ENCODE measurements at places on chromosomes 4 and X.
A peak's percentile ranks its signal among the peaks of the same experiment; 100 is the strongest.

DNA sequence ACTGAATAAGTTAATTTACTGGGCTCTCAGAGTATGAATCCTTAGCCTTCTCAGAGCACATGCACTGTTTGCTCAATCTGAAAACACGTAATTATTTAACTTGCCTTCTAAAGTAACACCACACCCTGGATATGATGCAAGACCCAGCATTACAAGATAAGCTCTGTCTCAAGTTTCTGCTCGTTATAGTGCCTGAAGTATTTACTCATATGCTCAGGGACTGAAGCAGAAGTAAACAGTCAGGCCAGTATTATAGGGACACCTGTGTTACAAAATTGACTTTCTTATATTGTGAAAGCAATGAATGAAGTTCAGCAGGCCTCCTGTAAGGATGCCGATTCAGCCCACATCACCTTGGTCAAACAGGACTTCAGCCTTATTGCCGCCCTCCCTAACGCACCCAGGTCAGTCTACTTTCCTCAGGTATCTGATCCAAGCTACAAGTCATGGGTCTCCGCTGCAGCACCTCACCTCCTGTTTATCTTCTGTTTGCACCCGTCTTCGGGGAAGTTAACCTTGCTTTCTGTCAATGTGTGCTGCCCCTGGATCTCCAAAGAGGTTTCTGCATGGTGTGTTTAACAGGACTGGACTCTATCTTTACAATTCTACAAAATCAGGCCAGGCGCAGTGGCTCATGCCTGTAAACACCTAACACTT is 42.8 kb upstream of the KLF3 start:
- no peak for DNase-seq

- DNase-seq: no peak
These were observed 119.8 kb upstream of the TEX13D start for GRCh38 chrX:124212622-124213021.

DNA sequence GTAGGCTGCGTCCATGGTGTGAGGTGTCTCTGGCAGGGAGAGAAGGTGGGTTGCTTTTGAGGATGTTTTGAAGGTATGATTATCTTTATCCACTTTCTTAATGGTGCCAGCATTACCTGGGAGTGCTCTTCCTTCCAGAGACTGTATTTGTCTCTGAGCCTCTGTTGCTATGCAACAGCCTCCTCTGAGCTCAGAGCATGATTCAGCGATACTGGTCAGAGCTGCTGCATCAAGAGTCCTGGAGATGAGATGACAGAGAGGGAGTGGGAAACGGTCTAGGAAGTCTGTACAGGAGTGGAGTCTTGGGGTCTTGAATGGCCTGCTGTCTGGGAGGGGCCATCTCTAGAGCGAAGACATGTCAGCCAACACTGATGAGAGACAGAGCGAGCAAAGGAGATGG is 104.4 kb upstream of the RAB40AL start:
- no peak for DNase-seq

- no peak for DNase-seq
These were observed 69.8 kb upstream of the LRPAP1 start for GRCh38 chr4:3601992-3602391.

DNA sequence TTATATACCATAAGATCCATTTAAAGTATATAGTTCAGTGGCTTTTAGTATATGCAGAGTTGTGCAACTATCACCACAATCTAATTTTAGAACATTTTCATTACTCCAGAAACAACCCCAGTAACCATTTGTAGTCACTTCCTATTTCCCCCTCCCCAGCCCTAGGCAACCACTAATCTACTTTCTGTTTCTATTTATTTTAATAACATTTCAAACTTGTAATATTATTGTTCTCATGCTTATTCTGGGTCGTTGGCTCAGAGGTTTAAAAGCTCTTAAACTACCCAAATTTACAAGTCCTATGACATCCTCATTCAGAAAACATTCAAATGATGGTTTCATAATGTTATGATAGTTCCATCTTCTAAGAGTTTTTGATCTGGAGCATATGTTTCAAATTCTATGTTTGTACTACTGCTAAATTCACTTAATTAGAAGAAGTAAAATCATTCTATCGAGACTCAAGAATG is 18.4 kb downstream of the XIAP start:
- no peak for DNase-seq

GRCh38 chrX:74419864-74420195 is 1.5 kb upstream of the SLC16A2 start:
- no peak for DNase-seq

- peak; percentile 52 for DNase-seq
These were observed 21.0 kb downstream of the S100G start for GRCh38 chrX:16671005-16671404.

- DNase-seq: peak; percentile 2
These were observed 162.8 kb downstream of the ARHGAP24 start for GRCh38 chr4:85637778-85638177.

DNA sequence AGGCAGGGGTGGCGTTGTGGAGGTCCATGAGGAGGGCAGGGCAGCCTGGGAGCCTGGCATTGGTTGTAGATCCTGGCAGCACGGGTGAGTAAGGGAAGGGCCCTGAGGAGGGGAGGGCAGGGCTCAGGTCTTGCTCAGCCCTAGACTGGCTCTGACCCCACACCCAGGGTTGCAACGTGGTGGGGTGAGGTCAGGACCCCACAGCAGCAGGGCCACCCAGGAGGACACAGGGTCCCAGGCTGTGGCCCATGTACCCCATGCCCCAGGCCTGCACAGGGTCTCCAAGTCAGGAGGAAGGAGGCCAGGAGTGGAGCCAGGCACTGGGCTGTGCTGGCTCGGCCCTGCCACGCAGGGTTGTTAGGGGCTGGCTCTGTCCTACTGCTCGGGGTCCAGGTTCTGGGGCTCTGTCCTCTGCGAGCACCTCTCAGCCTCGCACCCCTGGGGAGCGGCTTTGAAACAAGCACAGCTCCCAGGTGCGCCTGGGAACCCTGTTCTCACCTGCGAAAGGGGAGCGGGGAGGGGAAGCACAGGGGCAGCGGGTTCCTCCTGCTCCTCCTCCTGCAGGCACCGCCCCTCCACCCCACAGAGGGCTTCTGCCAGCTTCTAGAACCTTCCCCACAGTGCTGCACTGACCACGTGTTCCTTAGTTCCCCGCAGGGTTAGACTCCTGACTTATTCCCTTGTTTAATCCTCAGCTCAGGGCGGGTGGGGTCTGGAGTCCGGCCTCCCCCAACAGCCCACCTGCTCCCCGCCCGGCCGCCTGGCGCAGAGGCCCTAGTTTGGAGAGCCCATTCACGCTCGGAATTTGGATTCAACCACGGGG is 20.4 kb downstream of the MSANTD1 start:
- DNase-seq: no peak

DNA sequence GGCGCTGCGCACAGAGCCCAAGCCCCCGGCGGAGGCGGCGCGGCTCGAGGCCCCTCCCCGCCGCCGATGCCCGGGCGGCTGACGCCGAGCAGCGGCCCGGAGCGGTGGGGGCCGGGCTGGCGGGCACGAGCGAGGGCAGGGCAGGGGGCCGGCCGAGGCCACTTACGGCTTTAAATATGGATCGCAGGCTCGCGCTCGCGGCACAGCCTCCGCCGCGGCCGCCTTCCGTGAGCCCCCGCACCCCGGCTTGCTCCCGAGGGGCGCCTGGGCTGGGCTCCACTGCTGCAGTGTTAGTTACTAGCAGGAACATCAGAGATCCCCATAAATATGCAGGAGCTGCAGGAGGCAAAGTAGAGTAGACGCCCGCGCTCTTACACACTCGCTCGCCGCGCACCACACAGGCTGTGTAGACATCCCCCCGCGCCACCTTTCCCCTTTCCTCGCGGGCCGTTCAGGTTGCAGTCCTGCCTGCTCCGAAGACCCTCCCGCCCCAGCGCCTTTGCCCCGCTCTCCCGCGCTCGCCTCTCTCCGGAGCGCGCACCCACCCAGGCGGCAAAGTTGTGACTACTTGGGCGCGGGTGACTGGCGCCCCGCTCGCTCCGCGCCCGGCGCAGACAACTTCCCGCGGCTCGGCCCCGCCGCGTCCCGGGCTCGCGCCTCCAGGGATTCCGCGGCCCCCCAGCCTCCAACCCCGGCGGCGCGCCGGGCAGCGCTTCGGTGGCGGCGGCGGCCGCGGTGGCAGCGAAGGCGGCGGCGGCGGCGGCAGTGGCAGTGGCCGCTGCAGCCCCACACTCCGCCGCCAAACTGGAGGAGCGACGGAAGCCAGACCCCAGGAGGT is 152.0 kb upstream of the SLC4A4 start:
- DNase-seq: no peak

GRCh38 chr4:114466299-114466698 is 132.3 kb upstream of the UGT8 start:
- DNase-seq: no peak

- no peak for DNase-seq
These were observed 51.2 kb downstream of the TMEM144 start for GRCh38 chr4:158261480-158261879.

DNA sequence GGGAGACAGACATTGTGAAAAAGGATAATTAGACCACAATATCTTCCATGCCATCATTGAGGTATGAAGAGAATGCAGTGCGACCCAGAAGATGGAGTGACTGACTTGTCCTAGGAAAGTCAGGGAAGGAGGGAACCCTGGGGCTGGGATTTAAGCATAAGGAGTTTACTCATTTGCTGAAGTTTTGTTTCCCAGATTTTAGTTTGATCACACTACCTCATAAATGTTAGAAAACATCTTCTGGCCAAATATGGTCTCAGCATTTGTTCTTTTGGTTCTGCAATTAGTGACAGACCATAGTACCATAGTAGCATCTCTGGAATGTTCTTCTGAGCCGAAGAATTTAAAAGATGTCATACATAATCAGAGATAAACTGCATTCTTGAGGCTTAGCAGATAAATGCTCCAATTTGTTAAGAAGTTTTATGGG is 96.5 kb upstream of the PGRMC2 start:
- no peak for DNase-seq

- no peak for DNase-seq
These were observed 158.5 kb downstream of the SH3KBP1 start for GRCh38 chrX:19728915-19729314.

DNA sequence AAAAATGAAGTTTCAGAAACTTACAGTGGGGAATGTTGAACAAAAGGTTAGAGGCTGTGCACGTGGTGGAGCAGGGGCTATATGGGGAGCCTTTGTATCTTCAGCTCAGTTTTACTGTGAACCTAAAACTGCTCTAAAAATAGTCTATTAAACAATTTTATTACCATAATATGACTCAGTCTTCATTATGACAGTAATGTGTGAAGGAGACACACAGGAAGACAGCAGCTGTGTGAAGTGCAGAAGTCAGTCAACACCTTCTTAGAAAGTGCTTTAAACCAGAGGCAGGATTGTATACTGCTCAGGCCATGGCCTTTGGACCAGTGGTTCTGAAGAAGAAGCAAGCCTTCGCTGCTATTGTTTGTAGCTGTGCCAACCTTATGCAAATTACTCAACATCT is 89.7 kb downstream of the ARHGAP10 start:
- no peak for DNase-seq

DNA sequence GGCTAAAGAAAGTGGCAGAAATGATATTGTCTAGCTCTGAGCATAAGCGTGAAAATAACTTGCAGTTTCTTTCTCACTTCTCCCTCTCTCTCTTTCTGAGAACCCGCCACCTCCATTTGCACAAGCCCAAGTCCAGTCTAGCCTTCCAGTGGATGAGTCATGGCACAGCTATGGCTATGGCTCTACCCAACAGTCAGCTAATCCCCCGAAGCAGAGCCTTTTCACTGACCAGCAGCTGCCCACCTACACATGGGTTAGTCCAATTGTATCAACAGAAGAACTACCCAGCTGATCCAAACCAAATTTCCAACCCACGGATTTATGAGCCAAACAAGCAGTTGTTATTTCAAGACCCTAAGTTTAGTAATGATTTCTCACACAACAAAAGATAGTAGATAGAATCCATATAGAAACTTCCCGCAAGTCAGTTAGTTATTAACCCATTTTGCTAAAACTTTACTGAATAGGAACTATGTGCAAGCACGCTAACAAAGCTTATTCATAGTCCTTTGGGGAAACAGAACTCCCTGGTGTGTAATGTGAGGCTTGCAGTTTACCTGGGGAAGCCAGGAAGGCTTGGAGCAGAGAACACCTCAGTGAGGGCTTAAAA is 282.3 kb downstream of the INPP4B start:
- no peak for DNase-seq

GRCh38 chrX:151181088-151181487 is 4.7 kb downstream of the GPR50 start:
- no peak for DNase-seq

GRCh38 chr4:33126002-33126401 is 2405.8 kb downstream of the PCDH7 start:
- DNase-seq: no peak

DNA sequence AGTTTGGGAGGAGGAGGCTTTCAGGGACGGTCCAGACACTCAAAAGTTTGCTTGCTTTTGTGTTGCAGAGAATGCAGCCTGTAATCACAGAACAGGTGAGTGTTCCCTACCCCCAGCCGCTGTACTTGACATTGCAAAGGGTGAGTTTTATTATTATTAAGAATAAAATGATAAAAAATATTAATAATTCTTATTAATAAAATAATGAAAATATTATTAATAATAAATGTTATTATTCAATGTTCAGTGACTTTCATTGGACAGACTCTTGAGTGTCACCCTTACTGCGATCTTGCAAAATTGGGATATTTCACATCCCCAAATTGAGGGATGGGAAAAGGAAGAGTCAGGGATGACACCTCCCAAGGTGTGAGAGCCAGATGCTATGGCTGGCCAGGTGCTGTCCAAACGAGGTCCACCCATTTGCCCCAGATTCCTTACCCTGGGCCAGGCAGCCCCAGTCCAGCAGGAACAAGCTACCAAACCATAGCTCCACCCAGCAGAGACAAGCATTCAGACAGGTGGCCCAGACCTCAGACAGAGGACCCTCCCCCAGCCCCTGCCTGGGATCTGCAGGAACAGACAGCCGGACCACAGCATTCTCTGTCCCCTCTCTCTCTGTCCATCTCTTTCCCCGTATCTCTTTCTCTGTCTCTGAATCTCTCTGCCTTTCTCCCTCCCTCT is 22.4 kb downstream of the IL3RA start:
- DNase-seq: no peak

DNA sequence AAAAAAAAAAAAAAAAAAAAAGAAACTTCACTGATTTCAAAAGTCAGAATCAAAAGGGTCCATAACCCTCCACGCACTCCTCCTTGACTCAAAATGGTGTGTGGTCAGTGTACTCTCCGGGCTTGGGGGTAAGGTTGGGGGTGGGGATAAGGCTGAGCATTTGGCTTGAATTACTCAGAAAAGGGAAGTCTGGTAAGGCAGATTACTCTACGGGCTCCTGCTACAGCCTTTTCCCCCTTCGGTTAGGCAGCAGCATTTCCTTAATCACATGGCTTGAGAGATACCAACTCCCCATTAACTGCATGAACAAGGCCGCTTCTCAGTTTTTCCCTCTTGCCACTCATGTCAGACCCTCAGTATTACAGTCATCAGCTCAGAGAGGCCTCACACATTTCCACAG is 135.4 kb upstream of the DUSP21 start:
- DNase-seq: no peak

DNA sequence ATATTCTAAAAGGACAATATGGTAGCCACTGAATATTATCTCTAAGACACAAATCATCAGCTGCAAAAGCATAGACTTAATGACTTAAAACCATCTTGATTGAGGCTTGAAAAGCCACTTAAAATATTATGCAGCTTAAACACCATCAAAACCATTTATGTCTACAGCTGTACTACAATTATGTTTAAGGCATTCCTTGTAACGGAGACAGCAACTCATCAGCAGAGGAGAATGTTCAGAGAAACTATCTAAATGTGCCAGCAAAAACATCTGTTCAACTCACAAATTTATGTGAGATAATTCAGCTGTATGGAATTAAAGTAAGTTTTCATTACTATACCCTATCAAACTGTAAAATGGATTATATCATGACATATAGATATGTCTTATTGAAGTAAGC is 147.9 kb upstream of the CTSO start:
- no peak for DNase-seq

GRCh38 chrX:48831909-48832291 is 3.5 kb downstream of the PCSK1N start:
- no peak for DNase-seq
